Muscle of leg (tissue), 16 donors: ENCODE measurements at places on chromosomes 7 and 10. TPM values are rescaled to one million over a fixed set of nuclear protein-coding genes. Genes with fewer than 3 reads are reported as not detected.

The PPP1R9A gene
- total RNA-seq = 45.0 TPM

The ELOVL3 gene
- 0.35 TPM for total RNA-seq

The GRM8 gene
- total RNA-seq = 0.22 TPM

The MYOZ1 gene
- total RNA-seq = 552 TPM

- peak; percentile 65 for DNase-seq
Observed at GRCh38 chr7:29921404-29922010, 68.1 kb downstream of the SCRN1 start.

- no peak for DNase-seq
Observed at GRCh38 chr7:107882766-107883165, 8.2 kb upstream of the DLD start.

- peak; percentile 70 for DNase-seq
Observed at GRCh38 chr7:129664029-129665012, 52.8 kb downstream of the NRF1 start.

GRCh38 chr7:127021857-127022256 is 230.9 kb downstream of the GRM8 start:
- no peak for DNase-seq

DNA sequence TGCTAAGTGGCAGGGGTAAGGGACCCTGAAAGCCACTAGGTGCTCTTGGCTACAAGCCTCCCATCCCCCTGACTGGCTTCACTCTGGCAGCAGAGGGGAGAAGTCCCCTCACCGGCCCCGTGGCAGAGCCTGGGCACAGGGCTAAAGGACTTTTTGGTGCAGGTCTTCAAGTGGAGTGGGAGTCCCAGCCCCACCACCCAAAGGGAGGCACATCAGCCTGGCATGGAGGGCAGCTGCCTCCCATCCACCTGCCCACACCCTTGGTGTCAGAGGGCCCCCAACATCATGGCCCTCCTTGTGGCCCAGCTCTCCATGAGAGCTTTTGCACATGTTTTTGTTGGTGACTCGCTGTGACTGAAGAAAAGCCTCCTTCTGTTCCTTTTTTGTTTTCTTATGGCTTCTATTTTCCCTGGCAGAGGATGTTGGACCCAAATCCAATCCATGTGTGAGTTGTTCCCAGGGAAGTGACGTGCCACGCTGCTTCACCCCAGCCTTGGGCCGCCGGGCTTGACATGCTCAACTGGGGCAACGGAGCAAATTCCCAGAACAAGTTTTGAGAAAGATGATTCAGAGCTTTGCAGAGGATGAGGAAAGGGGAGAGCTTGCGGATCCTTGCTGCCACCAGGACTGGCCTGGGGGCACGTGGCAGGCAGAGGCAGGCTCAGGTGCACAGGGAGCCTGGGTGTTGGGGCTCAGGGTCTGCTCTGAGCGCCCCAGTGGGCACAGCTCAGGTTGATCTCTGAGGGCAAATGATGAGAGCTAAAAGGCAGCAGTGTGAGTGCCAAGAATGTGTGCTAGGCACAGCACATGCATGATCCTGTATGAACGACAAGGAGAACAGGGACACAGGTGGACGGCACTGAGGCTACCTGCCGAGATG is 1.9 kb upstream of the AEBP1 start:
- DNase-seq = no peak
